ENCODE measurements at places on chromosomes 1 and 21.

DNA sequence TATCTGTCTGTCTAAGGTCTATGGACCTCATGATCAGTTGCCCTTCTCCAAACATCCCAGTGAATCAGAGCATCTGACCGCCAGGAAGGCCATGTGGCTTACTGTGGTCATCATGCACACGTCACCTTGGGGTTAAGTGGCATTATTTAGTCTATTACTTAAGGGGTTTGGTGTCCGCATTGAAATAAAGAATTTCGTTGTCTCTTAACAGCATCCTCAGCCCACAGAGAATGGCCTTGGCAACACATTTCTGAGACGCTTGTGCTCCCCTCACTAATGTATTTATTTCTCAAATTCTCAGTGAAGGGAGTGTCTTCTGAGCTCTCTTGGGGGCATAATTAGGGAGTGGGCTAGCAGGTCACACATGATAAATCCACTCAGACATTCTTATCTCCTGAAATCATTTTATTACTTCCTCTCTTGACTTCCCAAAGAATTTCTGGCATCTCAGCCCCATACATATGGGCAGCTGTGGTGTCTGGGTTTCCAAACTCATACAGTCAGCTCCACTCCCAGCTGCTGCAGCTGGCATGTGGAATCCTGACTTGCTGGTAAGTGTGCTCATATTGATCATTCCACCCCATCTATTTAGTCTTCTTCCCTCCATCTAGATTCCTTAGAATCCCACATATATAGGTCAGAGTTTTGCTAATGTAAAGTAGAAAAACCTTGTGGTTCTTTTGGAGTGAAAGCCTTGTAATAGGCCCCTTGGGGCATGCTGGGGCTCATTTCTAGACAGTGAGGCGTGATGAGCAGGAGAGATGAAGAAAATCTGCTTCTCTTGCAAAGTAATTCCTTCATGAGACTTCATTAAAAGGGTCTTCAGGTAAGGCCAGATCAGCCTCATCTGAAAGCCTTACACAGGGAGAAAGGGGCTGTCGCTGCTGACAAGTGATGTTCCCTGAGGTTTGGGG lies 110.5 kb downstream of the HHAT start:
- peak; percentile 100 for DNase-seq

- no peak for DNase-seq
These were observed 15.4 kb downstream of the ALG14 start for GRCh38 chr1:95057351-95057750.

- DNase-seq, result no peak
These were observed 8.3 kb downstream of the TGFBR3 start for GRCh38 chr1:91877574-91878208.

DNA sequence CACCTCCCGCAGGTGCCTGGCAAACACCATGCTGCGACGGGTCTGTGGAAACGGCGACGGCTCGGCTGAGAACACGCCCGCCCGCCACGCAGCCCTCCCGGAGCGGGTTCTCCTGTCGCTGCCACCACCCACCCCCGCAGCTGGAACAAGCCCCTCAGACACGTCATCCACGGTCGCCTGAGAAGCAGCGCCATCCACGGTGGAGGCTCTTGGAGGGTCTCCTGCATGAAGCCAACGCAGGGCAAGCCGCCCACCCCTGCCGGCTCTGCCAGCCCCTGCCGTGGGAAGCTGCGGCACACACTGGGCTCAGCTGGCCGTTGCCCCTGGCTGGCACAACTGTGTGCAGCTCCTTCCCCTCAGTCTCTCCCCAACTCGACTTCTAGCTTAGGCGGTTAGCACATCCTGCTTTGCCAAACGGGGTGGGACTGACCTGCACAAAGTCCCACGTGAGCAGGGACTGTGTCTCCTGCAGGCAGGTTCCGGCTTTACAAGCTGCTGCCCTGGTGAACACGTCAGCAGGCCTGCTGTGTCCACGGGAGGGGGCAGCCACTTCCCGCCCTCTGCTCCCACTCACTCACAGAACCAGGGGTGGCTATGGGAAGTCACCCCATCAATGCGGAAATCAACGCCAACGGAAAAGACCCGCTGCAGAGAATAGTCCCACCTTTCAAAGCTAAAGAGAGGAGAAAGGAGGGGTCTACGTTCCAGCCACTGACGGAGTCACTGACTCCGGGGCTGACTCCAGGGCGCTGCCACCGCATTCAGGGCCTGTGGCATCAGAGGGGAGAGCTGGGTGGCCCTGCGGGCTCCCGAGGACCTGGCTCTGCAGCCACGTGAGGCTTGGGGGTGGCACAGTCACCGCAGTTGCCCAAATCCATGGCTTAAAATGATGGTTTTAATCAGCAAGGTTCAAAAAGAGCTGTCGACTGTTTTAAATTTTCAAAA lies 10.3 kb downstream of the POFUT2 start:
- no peak for DNase-seq

- DNase-seq, result peak; percentile 44
These were observed 61.7 kb downstream of the CHD5 start for GRCh38 chr1:6118415-6118814.

DNA sequence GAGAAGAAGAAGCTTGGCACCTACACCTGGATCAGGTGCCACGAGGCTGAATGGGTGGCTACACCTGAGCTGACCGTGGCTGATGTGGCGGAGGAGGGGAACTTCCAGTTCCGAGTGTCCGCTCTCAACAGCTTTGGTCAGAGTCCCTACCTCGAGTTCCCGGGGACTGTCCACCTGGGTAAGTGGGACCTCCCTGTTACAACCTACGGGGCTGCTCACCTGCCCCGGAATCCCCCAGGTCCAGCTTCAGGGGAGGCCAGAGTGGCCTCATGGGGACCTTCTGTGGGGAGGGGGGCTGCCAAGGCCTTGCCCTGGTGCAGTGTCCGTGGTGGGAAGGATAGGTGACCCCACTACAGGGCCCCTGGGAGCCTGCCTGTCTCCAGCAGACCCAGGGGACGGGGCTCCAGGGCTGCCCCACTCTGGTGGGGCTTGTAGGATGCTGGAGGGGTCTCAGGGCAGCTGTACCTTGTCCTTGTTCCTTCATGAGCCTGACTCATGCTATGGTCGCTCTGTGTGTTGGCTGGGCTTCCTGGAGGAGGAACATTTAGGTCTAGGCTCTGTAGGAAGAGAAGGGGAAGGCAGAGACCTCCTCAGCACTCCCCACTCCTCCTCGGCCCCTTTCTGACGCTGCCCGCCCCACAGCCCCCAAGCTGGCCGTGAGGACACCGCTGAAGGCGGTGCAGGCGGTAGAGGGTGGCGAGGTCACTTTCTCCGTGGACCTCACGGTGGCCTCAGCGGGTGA lies 7.2 kb downstream of the OBSCN start:
- DNase-seq, result no peak

- peak; percentile 78 for DNase-seq
These were observed 76.4 kb downstream of the FHAD1 start for GRCh38 chr1:15323351-15323988.

DNA sequence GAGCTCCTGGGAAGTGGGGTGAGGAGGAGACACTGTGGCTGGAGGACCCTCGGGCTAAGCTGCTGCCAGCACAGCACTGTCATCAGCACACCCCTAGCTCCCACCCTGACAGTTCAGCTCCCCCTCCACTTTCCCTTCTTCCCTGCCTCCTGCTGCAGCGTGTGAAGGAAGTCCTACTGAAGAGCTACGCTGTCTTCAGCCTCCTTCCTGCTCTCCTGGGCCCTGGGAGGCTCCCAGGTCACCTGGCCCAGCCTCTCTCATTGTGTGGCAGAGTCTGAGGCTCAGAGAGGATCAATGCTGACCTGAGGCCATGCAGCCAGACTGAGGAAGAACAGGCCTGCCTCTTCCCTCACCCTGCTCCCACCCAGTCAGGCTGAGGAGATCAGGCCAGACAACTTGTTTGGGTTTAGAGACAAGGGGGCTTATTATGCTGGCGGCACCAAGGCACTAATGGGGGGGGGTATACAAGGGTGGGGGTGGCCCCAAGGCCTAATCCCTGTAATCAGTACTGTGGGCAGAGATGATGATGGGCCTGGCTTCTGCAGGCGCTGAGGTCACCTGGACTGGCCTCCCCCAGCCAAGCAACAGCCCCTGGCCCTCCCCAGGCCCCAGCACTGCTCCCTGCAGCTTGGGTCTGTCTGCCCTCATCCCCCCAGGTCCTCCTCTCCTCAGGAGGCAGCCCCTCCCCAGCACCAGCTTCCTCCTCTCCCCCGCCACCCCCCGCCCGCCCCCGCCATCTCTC lies 9.1 kb downstream of the NES start:
- DNase-seq, result no peak

DNA sequence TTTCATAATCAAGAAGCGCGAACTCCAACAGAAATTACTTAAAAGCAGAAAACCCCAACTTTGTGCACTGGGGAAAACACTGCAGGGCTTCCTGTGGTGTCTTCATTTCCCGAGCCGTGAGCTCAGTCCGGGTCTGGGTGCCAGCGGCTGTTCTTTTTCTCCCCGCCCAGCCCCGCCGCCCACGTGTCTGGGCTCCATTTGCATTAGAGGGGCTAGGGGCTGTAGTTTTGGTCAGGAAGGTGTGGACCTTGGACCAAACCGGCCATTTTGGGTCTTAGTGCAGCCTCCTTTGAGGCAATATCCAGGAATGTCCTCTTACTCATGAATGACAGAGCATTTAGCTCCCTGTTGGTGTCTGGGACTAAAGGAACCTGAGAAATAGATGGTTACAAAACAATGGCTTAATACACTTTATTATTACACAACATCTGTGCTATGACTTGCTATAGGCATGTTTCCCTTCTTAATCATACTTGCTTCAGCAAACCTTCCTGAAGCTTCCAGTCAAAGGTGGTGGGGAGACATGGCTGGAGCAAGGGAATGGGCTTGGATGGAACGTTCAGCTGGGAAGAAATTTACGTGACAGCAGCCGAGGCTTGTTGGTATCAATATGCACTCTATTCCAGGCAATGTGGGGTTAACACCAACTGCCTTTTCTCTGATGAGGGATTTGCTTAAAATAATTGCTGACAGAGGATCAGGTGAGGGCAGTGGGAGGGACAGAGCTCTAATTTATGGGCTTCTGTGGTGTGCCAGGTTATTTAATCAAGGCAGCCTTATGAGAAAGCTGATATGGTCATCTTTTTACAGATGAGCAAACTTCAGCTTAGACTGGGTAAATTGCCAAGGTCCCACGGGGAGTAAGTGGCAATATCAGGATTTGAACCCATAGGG lies 1.1 kb downstream of the AGTRAP start:
- DNase-seq, result peak; percentile 92

DNA sequence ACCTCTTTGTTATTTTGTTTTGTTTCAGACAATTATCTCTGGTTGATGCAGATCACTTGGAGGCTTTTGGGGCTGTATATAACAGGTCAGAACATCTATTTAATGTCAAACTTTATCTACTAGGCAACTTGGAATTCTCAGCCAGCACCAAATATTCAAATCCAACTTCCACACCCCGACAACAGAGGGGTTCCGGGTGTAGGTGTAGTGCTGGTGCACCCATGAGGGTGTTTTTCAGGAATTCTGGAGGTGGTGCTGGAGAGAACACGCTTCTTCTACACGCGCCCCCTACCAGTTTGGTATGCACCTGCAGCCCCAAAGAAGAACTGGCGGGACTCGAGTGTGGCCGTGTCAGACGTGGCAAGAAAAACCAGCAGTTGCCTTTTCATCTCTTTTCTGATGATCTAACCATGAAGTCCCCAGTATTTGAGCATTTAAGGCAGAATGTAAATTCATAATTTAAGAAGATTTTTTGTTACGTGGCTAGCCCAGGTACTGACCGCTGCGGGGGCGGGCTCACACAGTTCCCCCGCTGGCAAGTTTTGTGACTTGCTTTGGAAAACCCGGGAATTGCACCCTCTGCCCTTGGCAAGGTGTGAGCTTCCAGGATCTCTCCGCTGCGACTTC lies 462 bp upstream of the TLCD4 start:
- DNase-seq, result no peak

DNA sequence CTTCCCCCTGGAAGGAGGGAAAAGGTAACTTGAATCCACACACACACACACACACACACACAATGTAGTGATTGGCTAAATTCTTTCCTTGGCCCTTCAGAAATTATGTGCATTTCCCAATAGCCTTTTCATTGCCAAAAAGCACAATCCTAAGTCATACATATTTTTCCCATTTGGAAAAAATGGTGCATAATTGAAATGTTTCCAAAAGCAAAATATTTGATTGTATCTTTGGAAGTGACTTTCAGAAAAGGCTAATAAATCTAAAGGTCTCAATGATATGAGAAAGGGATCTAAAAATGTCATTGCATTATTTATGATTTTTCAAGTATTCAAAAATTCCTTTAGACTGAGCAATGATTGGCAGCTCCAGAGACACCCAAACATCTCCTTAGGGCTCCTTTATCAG lies 43.5 kb upstream of the NEK7 start:
- DNase-seq, result peak; percentile 97

GRCh38 chr1:235045921-235046601 lies 82.6 kb downstream of the TOMM20 start:
- DNase-seq, result no peak

- peak; percentile 60 for DNase-seq
These were observed 90.8 kb upstream of the SLC2A1 start for GRCh38 chr1:43049481-43049880.

DNA sequence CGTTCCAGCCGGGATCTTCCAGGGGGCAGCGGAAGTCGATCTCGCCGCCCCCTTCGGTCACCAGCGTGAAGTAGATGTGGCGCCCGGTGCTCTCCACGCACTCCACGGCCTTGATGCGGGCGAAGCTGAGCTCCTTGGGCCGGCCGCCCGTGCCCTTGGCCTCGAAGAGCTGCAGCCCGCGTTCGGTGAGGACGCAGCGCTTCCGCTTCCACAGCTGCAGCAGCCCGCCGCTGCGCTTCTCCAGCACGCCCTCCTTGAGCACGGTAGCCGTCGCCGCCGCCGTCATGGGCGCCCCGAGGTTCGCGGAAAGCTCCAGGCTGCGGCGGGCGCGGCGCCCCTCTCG lies 516 bp downstream of the PHLDA3 start:
- DNase-seq, result peak; percentile 32

DNA sequence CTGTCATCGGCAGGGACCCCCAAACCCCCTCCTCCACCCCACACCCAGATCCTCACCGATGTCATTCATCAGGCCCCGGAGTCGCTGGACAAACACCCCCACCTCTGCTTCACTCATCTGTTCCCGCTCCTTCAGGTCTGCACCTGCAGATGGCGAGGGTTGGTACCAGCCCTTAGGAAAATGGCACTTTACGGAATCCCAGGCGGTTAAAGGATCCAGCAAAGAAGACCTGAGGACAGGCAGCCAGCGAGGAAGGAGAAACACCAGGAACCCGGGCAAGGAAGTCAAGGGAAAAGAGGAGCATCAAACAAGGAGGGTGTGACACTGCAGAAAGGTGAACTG lies 13.8 kb downstream of the ECHDC2 start:
- no peak for DNase-seq

- DNase-seq, result peak; percentile 71
These were observed 165.9 kb downstream of the ADGRL4 start for GRCh38 chr1:78840453-78841271.

All from AG10803 (cell line).